ENCODE measurements at places on chromosomes 12 and 14.

- no peak for DNase-seq
Measured at GRCh38 chr14:91339671-91340369, 77.8 kb downstream of the CCDC88C start.

DNA sequence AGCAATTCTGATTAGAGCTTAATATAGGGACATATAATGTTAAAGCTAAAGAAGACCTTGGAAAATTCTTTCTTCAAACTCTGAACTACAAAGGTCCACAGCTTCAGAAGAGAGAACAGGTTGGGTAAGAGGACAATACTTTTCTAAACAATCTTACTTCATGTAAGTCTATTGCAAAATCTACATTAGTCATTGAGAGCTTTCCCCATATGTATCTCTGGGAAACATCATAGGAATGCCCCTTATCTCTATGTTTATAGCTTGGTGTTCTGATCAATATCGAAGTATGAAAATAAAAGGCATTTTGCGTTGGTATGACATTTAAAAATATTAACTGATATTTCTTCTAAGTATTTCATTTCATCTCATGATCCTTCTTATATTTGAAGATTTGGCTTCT lies 962.6 kb downstream of the AACS start:
- no peak for DNase-seq

- DNase-seq, result no peak
Measured at GRCh38 chr12:1078002-1078401, 87.0 kb downstream of the ERC1 start.

DNA sequence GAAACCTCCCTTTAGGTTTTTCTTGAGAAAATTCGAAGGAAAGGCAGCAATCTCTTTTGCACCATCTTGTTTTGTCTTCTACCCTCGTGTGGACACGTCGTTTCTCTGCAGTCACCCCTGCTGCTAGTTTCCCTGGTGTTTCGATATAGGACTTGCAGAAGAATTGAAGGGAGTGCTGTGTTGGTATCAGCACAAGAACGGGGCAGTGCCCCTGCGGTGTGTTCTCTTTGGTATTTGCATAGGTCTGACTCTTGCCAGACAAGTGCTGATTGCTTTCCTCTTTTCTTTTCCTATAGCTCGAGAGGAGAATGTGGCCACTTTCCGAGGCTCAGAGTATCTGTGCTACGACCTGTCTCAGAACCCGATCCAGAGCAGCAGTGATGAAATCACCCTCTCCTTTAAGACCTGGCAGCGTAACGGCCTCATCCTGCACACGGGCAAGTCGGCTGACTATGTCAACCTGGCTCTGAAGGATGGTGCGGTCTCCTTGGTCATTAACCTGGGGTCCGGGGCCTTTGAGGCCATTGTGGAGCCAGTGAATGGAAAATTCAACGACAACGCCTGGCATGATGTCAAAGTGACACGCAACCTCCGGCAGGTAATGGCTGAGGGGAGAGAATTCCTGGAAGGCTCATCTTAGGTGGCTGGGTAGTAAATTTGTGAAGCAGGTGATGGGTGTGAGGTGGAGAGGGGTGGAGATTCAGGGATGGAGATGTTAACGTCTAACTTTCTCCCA lies 474.8 kb downstream of the NRXN3 start:
- no peak for DNase-seq

DNA sequence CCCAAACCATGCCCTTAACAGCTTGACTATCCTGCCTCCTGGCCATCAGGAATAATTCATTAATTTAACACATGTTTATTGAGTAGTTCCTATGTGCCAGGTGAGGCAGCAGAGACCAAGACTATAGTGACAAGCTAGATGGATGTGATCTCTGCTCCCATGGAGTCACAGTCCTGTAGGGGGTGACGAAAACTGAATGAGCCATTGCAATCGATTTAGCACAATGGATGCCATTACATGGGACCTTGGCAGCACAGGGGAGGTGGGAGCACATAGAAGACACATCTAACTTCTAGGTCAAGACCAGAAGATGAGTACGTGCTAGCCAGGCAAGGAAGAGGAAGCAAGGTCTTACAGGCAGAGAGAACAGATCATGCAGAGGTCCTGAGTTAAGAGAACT lies 68.7 kb downstream of the NOS1 start:
- no peak for DNase-seq

DNA sequence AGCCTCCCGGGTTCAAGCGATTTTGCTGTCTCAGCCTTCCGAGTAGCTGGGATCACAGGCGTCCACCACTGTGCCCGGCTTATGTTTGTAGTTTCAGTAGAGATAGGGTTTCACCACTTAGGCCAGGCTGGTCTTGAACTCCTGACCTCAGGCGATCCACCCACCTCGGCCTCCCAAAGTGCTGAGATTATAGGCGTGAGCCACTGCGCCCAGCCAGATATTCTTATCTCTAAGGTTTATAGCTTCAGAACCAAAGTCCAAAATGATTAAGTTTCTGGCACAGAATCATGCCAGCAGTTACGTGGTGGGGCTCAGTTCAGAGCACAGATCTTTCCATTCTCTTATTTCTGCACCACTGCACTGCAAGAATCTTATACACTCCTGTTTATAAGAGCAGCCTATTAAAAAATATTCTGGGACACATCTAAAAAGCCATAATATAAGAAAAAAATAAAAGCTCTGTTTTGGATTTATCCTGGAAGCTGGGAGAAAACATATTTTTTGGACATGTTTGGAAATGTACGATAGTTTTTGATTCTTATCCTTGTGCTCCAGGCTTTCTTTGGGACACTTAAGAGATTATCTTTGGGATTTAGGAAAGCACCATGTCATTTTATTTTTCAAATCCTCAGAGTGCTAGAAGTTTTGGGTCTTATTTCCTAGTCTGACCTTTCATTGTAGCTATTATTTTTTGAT lies 129.6 kb downstream of the LMNTD1 start:
- DNase-seq, result no peak

DNA sequence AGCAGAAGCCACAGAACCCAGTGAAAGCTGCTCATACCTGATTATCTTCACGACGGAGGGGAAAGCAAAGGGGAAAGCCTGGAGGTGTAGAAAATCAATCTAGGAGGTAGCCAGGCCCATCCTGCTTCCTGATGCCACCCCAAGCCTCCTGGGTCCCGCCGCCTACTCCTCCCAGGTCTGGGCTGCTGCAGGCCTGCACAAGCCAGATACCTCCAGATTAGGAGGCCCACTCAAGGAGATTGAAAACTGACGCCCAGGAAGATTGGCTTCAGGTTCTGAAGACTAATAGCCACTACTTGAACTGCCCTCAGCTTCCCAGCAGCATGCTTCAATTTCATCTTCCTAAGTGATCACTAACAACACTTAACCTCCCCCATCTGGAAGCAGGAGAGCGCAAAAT lies 87.1 kb downstream of the GCH1 start:
- DNase-seq, result no peak

DNA sequence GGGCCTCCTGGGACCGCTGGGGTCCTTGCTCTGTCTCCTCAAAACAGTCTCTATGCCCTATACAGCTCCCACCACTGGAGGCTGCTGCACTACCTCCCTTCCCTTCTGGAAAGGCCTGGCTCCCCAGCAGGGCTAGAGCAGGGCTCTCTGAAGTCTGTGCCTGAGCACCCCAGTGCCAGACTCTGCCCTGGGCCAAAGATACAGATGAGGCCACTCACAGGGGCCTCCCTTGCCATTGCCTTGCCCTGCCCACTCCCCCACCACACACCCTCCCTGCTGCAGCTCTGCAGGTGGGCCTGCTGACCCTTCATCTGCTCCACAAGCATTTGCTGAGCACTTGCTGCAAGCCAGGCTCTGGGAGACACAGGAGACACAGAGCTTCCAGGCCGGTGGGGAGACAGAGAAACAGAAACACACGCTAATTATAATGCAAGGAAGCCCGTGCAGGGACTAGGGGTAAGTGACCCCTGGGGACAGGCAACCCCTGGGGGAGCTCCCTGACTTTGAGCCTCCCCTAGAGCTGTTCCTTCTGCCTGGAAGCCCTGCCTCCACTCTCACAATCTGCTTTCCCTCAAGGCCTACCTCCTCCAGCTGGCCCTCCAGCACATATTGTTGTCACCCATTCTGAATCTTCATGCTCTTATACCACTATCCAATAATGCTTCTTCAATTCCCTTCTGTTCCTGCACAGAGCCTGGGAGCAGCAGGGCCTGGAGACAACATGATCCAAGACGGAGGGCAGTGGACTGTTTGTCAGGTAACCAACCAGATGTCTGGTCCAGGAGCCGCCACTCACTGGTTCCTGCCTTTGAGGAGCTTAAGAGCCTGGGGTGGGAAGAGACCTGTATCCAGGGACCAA lies 32.6 kb upstream of the PNMA1 start:
- DNase-seq, result no peak

GRCh38 chr14:103931422-103931821 lies 3.2 kb downstream of the TDRD9 start:
- no peak for DNase-seq

- no peak for DNase-seq
Measured at GRCh38 chr14:29724991-29725390, 202.7 kb downstream of the PRKD1 start.

GRCh38 chr14:61934385-61934784 lies 172.2 kb downstream of the SNAPC1 start:
- DNase-seq, result no peak

DNA sequence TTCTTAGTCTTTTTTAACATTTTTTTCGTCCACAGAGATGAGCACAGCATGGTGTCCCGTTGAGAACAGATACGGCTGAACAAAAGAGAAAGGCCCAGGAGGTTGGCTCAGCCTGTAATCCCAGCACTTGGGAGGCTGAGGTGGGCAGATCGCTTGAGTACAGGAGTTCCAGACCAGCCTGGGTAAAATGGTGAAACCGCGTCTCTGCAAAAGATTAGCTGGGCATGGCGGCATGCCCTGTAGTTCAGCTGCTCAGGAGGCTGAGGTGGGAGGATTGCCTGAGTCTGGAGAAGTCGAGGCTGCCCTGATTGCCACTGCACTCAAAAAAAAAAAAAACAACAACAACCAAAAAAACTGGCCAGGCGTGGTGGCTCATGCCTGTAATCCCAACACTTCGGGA lies 5.9 kb upstream of the EP400 start:
- no peak for DNase-seq

DNA sequence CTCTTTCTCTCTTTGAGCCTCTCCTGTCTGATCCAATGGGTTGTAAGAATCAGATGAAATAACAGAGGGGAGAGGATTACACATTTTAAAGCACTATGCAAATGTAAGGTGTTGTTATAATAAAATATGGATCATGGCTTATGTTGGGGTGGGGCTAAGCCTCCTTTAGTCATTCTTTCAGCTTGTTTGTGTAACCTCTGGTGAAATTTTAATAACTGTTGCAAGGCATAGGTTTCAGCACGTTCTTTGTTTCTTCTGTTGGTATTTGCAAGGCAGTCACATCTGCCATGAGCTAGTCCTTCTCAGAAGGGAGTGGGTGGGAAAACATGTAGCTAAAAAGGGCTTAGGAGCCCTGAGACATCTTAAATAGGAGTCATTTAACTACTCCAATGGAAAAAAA lies 74.8 kb upstream of the FRMD6 start:
- no peak for DNase-seq

GRCh38 chr14:105446971-105447370 lies 27.3 kb downstream of the MTA1 start:
- DNase-seq, result no peak

DNA sequence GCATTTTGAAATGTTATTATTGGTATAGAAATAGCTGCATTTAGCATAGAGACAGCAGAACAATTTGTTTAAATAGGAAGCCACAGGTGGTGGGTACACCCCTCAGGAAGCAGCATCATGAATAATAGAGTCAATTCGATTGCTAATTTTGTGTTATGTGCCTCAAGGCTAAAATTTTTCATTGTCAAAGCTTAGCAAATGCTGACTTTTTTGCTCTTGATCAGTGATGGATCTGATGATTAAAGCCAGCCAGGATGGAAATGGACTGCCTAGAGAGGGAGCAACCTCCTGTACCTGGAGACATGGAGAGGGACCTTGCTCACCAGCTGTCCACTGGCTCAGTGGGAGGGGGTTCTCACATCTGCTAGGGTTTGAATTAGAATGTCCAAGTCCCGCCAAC lies 4.5 kb upstream of the KRT8 start:
- no peak for DNase-seq

- DNase-seq, result no peak
Measured at GRCh38 chr12:85835426-85836196, 598 bp downstream of the RASSF9 start.

DNA sequence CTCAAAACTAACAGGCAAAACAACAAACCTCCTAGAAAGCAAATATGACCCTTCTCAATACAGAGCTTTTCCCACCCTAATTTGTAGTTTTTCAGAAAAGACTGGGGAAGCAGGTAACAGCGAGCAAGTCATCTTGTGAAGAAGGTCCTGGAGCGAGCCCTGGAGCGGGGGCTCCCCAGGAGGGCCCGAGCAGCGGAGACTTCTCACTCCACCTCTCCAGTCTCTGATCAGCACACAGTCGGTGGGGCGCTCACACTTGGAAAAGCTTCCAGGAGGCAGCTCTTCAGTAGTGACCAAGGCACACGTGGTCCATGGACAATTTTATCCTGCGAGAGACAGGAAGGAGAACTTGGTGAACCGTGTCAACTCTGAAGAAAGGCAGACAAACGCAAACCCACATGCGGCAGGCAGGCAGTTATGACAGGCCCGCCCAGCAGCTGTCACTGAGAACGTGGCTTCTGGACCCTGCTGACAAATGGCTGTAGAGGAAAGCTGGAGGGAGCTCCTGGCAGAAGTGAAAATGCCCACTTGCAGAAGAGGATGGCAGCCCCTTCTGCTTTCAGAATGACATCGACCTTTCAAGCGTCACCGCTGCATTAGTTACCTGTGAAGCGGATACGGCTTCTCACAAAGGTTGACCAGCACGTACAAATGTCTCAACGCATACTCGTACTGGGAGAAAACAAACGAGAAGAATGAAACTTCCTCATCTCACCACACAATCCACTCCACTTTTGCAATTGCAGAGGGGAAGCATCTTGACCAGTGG lies 44.2 kb downstream of the LGMN start:
- DNase-seq, result no peak

GRCh38 chr14:99747582-99748330 lies 45.5 kb upstream of the EML1 start:
- DNase-seq, result no peak

- no peak for DNase-seq
Measured at GRCh38 chr12:64461634-64462414, 9.9 kb downstream of the TBK1 start.

- no peak for DNase-seq
Measured at GRCh38 chr12:49079793-49080192, 10.0 kb upstream of the RHEBL1 start.

GRCh38 chr12:122864894-122865253 lies 29.6 kb downstream of the HIP1R start:
- no peak for DNase-seq

Measured in activated naive CD8-positive, alpha-beta T cell treated with anti-CD3 and anti-CD28 coated beads, Interleukin-2, amount 50 U/mL, for 16 hours (primary cell).